T-cell (primary cell): ENCODE measurements at places on chromosomes 5 and 9.

DNA sequence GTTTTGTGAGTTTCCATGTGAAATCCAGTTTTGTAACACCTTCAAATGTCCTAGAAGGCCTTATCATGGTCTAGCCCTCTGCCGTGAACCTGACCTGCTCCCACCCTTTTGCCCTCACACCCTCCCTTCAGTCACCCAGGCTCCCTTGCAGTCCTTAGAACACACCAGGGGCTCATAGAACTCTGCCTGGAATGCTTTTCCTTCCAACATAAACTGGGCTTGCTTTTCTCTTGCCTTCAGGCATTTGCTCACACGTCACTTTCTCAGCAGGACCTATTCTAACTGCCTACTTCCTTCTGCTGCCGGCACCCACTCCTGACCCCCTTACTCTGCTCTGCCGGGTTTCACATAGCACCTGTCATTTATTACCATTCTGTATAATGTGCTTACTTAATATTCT lies 111.9 kb downstream of the PDE8B start:
- no peak for DNase-seq

GRCh38 chr9:112793213-112793810 lies 42.8 kb downstream of the SNX30 start:
- DNase-seq: peak; percentile 81

GRCh38 chr5:173562451-173562850 lies 54.0 kb downstream of the BOD1 start:
- DNase-seq: no peak

- no peak for DNase-seq
Measured at GRCh38 chr9:21708260-21708711, 94.2 kb upstream of the MTAP start.

DNA sequence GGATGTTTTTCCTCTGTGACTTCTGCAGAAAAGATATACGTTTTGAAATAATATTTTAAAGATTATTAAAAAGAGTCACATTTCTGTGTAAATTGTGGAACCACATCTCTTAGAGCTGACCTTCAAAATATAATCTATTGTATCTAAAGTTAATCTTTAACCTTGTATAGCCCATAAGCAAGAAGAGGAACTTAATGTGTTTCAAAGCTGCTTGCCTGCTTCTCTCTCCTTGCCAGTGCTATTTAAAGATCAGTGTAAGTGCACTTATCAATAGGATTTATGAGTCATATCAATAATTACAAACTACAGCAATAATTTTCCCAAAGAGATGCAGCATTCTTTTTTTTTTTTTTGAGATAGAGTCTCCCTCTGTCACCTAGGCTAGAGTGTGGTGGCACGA lies 29.4 kb upstream of the GDA start:
- DNase-seq: no peak

GRCh38 chr5:153774686-153775085 lies 264.0 kb downstream of the FAM114A2 start:
- DNase-seq: no peak

- DNase-seq: no peak
Measured at GRCh38 chr5:73801686-73802085, 175.7 kb downstream of the ARHGEF28 start.

DNA sequence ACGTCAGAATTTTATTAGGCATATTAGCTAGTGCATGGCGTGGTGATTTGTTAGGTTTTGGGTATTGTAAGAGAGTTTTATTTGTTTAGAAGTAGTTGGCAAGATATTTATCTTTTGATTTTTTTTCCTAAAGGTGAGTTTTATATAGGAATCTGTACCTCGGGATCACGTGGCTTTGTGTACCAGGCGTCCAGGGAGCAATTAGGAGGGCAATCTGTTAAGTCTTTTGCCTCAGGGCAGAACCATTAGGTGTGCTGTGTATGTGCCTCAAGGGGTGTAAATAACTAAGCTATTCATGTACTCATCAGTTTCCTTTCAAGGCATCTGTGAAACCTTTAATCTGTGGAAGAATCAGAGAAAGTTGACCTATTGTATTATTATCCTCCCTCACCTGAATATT lies 39.4 kb downstream of the ZSWIM6 start:
- DNase-seq: no peak

DNA sequence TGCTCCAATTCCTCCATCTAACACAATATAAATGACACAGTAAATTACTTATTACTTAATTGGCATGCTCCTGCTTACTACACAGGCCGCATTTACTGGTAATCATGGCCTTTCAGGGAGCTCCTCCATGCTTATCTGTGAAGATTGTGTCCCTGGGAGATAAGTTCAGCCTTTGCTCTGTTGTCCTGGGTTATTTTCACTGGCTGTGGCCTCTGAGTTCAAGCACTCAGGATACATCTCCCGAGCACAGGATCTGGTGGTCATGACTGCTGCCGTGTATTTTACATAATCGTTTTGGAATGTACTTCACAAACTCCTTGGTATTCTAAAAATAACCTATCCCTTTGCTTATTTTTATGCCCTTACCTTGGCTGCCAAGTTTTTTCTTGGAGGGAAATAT lies 215.7 kb downstream of the ICE1 start:
- no peak for DNase-seq

DNA sequence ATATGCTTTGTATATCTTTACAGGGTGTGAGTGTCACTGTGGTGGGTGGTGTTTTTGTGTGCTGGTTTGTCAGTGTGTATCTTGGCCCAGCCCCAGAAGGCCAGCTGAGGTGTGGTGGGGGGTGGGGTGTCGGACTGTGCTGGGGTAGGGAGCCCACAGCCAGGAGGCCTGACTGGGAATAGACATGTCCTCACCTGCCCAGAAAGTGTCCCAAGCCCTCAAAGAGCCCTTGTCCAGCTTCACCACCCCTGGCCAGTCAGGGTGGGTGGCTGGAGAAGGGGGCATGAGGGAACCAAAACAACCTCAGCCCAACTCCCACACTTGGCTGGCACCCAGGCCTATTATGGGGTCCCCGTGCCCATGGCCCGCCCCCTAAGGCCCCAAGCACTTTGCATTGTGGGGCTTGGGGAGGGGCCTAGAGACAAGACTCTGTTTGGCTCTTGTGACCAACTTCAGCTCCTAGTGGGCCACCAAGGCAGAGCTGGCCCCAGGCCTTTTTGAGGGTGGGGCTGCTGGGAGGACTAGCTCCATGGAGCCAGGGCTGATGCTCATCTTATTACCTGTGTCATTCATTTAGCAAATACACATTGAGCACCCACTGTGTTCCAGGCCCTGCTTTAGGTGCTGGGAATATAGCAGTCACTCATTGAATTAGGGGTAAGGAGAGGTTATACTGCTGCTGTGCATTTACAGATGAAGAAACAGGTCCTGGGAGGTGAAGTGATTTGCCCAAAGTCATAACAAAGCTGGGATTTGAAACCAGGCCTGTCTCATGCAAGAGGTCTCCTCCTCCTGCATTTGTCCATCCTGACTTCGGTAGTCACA lies 56.2 kb upstream of the PSD2 start:
- no peak for DNase-seq

GRCh38 chr5:61823781-61824180 lies 482.2 kb upstream of the KIF2A start:
- no peak for DNase-seq

DNA sequence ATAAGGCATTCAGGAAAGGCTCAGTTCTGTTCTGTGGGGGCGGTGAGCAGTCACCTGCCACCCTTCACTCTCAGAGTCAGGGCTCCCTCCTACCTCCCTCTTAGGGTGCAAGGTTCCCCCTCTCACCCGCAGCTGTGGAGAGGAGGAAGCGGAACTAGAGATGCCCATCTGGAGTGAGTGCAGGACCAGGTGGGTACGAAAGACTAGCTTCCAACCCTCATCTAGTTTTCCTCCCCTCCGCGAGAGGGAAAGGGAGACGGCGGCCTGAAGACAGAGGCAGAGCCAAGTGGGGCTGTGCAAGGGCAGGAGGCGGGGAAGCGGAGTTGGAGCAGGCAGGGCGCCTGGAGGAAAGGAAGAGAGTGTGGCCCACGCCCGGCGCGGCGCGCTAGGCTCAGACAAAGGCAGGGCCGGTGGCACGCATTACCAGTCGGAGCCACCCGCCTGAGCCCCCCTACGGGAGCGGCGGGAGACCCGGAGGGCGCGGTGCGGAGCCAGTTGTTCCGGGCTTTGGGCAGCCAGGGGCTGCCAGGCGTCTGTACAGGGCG lies 7.3 kb downstream of the PRR7 start:
- no peak for DNase-seq

GRCh38 chr9:79257228-79257781 lies 314.5 kb upstream of the TLE4 start:
- DNase-seq: no peak

- no peak for DNase-seq
Measured at GRCh38 chr9:137293482-137294090, 8.5 kb downstream of the NRARP start.

DNA sequence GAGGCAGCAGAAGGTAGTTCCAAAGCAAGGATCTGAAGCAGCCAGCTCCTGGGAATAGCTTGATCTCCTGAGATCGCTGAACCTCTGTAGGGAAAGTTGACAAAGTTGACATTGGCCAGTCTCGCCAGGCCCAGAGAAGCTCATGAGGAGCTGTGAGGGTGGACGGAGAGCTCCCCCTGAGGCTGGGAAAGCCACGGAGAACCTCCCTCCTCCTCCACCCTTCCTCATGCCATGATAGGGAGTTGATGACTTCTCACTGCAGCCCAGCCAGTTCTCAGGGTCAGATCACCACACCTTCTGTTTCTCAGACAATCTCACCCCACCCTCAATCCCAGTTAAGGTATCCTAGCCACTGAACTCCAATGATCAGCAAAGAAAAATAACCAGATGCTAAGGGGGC lies 30.4 kb upstream of the KCNV2 start:
- no peak for DNase-seq

DNA sequence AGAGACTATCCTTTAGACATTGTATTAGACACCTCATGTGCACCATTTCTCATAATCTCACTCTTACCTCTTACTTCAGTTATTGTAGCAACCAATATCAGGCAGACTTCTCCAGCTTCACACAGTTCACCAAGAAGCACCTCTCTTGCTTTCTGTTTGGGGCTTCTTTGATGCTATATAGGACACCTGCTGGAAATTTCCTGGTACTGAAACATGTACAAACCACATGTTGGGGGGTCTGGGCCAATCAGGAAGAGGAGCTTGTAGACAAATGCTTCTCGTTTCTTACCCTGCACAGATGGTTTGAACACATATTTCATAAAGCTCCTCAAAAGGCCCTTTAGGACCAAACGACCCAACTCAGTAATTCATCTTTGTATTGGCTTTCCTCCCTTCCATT lies 212.1 kb downstream of the IZUMO3 start:
- DNase-seq: no peak

DNA sequence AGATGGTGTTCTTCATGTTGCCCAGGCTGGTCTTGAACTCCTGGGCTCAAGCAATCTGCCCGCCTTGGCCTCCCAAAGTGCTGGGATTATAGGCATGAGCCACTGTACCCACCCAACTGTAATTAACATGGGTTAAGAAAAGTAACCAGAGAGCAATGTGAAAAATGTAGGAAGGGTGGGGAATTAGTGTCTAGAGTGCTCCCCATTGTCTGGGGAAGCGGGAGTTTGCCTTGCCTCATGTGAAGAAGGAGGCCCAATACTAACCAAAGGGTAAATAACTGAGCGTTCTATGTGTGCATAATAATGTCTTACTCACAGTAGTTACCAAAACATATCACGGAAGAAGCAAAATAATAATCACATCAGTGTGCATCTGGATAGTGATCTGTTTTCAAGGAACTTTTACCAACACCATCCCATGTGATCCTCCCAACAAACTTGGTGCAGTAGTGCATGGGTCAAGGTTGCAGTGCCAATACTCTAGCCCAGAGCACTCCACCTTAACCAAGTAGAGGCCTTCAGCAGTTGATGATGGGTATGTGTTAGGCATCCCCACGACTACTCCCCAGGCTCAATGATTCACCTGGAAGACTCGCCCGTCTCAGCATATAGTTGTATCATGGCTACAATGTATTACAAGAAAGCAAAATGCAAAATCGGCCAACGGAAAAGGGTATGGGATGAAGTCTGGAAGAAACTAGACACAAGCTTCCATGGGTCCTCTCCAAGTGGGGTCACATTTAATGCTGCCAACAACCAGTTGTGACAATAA lies 26.2 kb downstream of the GNAQ start:
- DNase-seq: no peak

DNA sequence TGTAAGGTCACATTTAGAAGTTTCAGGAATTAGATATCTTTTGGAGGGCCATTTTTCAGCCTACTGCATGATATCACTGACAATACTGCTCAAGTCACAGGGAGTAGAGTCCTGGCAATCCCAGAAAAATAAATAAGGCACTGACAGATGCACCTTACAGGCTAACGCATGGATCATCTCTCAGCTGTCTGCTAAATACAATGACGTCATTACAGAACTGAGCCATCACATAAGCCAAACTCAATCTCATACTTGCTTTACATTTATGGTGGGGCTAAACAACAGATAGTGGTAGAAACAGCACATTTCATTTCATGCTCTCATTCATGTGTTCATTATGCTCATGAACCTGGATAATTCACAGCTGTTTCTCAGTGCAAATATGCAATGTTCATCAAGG lies 243.7 kb downstream of the SEMA5A start:
- no peak for DNase-seq

GRCh38 chr5:112312295-112313275 lies 106.5 kb downstream of the EPB41L4A start:
- DNase-seq: no peak

DNA sequence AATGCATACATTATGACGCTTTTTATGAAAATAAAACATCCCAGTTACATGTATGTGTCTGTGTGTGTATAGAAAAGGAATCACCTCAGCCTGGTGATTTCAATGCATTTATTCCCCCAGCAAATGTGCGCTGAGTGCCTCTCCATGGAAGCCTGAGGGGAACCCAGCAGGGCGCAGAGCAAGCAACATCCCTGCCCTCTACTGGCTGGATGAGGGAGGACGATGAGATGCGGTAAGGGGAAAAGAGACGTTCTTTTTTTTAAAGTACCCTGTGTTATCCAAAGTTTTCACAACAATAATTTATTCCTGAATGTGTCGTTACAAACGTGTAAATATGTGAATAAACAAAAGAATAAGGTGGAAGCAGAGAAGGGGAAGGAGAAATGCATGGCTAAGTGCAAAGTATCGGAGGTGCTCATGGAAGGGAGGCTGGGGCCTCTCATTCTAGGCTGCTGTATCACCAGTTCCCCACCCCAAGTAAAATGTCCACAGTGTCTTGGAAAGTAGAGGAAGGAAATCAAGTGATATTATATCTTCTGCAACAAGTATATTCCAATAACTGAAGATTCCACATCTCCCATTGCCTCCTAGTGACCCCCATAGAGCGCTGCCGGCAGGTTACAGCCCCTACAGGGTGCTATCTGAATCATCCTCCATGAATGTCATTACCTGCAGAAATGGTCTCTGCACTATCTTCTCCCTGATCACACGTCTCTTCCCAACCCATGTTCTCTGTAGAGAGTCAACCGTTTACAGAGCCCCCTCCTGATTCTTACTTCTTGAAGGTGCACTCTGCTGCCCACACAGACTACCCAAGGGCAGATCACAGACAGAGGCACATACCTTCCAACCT lies 13.0 kb upstream of the ABLIM3 start:
- DNase-seq: no peak

GRCh38 chr9:86075132-86076109 lies 23.9 kb downstream of the GOLM1 start:
- DNase-seq: no peak

- no peak for DNase-seq
Measured at GRCh38 chr9:120873512-120873911, 3.5 kb downstream of the PHF19 start.
